Upper lobe of left lung (tissue), 6 donors: ENCODE measurements at places on chromosomes 2 and 18. TPM values are rescaled to one million over a fixed set of nuclear protein-coding genes. Genes with fewer than 3 reads are reported as not detected.

- H3K4me3 ChIP-seq: no peak overlapping the region
- peaks cover 38% of the 10 kb centered on the region for H3K4me1 ChIP-seq
- no peaks in the 10 kb centered on the region for H3K27me3 ChIP-seq
- peak overlapping the region; percentile 10 for H3K27ac ChIP-seq
Measured at GRCh38 chr2:46549166-46549844, 69.9 kb downstream of the TMEM247 start.

- no peak for DNase-seq
- no peak overlapping the region for H3K4me3 ChIP-seq
- no peak overlapping the region for H3K27ac ChIP-seq
- H3K27me3 ChIP-seq: no peaks in the 10 kb centered on the region
- no peaks in the 10 kb centered on the region for H3K4me1 ChIP-seq
Measured at GRCh38 chr18:28161608-28162599, 15.0 kb downstream of the CDH2 start.

The ANKRD62 gene
- 6.3 TPM for total RNA-seq

- H3K4me1 ChIP-seq: no peaks in the 10 kb centered on the region
- no peaks in the 10 kb centered on the region for H3K36me3 ChIP-seq
- no peak for DNase-seq
Measured at GRCh38 chr18:37403100-37403781, 162.4 kb downstream of the CELF4 start.

DNA sequence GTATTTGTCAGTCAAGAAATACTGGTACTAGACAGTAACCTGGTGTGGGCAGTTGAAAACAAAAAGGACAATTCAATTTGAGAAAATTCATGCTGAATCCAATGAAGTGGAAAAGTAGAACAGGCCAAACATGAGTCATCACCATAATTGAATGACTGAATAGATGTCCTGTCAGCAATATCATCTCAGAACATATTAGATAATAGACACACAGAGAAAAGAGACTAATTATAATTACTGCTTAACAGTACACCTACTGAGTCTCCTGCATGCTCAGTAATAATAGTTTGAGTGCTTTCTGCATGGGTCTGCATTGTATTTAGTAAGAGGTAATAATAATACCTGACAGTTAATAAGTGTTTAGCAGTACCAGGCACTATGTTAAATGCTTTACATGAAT, 138.6 kb upstream of the ZC3H15 start:
- no peak for DNase-seq
- H3K27ac ChIP-seq: no peak overlapping the region
- H3K4me1 ChIP-seq: peaks cover 6% of the 10 kb centered on the region
- H3K36me3 ChIP-seq: no peaks in the 10 kb centered on the region

GRCh38 chr2:128282246-128282975, 36.3 kb downstream of the HS6ST1 start:
- H3K27me3 ChIP-seq: no peaks in the 10 kb centered on the region
- no peak overlapping the region for H3K27ac ChIP-seq
- peaks cover 44% of the 10 kb centered on the region for H3K4me1 ChIP-seq

The NYAP2 gene
- total RNA-seq: 1.3 TPM

The DNAJC5G gene
- total RNA-seq: not detected

DNA sequence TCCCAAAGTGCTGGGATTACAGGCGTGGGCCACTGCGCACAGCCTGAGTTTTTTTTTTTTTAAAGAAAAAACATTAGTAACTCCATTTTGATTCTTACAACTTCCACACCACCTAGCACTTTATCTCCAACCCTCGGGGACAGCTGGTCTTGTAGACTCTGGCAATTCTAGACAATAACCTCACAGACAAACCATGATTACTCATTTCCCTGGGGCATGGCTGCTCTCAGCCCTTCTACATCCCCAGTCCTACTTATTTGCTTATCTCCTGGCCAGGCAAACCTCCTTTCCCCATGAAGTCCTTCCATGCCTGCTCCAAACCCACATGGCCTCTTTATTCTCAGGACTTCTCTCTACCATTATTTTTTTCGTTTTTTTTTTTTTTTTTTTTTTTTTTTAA, 91.1 kb downstream of the ACTR3 start:
- no peaks in the 10 kb centered on the region for H3K36me3 ChIP-seq
- H3K4me3 ChIP-seq: no peak overlapping the region
- no peak for DNase-seq

The DSG1 gene
- not detected for total RNA-seq

DNA sequence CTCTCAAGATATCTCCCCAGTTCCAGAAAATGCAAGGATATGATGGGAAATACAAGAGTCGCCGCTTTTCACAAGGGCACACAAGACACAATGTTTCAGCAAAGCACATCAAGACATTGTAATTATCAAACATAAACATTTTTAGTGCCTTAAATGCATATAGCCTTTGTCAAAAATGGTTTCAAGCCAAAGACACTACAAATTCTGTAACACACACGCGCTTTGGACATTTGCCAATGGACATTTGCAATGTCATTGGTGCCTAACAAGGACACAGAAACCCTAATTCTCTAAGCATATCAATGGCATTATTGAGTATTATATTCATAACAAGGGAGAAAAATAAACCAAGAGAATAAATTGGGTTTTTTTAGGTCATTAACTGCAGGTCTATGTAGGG, 16.1 kb downstream of the ADD2 start:
- DNase-seq: no peak
- H3K27ac ChIP-seq: no peak overlapping the region
- no peaks in the 10 kb centered on the region for H3K36me3 ChIP-seq
- H3K4me3 ChIP-seq: no peak overlapping the region

The HK2 gene
- total RNA-seq: 29.3 TPM

The TBC1D8 gene
- total RNA-seq: 26.0 TPM

- no peak overlapping the region for H3K4me3 ChIP-seq
- no peak for DNase-seq
- H3K36me3 ChIP-seq: no peaks in the 10 kb centered on the region
- peaks cover 12% of the 10 kb centered on the region for H3K4me1 ChIP-seq
Measured at GRCh38 chr18:23966909-23967308, 47.6 kb upstream of the TTC39C start.

GRCh38 chr2:55047677-55048299, 2.5 kb downstream of the RTN4 start:
- H3K4me1 ChIP-seq: peaks cover 39% of the 10 kb centered on the region
- H3K27me3 ChIP-seq: no peaks in the 10 kb centered on the region
- DNase-seq: peak; percentile 57
- H3K36me3 ChIP-seq: no peaks in the 10 kb centered on the region

- H3K27me3 ChIP-seq: no peaks in the 10 kb centered on the region
- DNase-seq: no peak
- H3K36me3 ChIP-seq: no peaks in the 10 kb centered on the region
Measured at GRCh38 chr2:7693246-7694075, 776.2 kb downstream of the RNF144A start.

GRCh38 chr2:190882856-190883582, 2.4 kb downstream of the GLS start:
- DNase-seq: no peak
- H3K27ac ChIP-seq: peak overlapping the region; percentile 98
- H3K36me3 ChIP-seq: no peaks in the 10 kb centered on the region
- H3K4me1 ChIP-seq: peaks cover 57% of the 10 kb centered on the region
- H3K4me3 ChIP-seq: peak overlapping the region; percentile 97

The FHL2 gene
- total RNA-seq: 4.9 TPM

The GRP gene
- total RNA-seq: 2.3 TPM

DNA sequence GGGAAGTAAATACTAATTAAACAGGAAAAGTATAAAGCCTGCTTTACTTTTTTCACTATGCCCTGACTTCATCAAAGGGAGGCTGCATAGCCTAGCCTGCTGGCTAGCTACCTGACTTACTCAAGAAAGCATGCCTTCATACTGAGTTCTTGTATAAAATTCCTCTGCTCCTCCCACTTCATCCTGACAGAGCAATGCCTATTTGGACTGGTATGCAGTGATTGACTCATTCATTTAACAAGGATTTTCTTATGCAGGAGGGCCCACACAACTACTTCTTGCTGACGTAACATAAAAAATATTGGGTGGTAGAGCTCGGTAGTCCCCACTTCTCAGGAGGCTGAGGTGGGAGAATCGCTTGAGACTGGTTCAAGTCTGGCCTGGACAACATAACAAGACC, 70.5 kb downstream of the PRPF40A start:
- H3K4me1 ChIP-seq: peaks cover 10% of the 10 kb centered on the region
- peaks cover 43% of the 10 kb centered on the region for H3K36me3 ChIP-seq
- no peak for DNase-seq

GRCh38 chr2:209534228-209534627, 110.4 kb downstream of the MAP2 start:
- H3K4me1 ChIP-seq: no peaks in the 10 kb centered on the region
- H3K4me3 ChIP-seq: no peak overlapping the region
- H3K27ac ChIP-seq: no peak overlapping the region
- H3K27me3 ChIP-seq: no peaks in the 10 kb centered on the region
- H3K36me3 ChIP-seq: no peaks in the 10 kb centered on the region

The DLGAP1 gene
- total RNA-seq: 4.6 TPM

The IL36G gene
- not detected for total RNA-seq

- H3K36me3 ChIP-seq: no peaks in the 10 kb centered on the region
- no peak for DNase-seq
- no peak overlapping the region for H3K4me3 ChIP-seq
- no peaks in the 10 kb centered on the region for H3K4me1 ChIP-seq
- no peak overlapping the region for H3K27ac ChIP-seq
Measured at GRCh38 chr2:170038734-170039133, 139.2 kb upstream of the MYO3B start.

- no peak overlapping the region for H3K4me3 ChIP-seq
- no peaks in the 10 kb centered on the region for H3K27me3 ChIP-seq
- no peaks in the 10 kb centered on the region for H3K4me1 ChIP-seq
- no peak for DNase-seq
Measured at GRCh38 chr2:240472078-240472790, 36.8 kb downstream of the GPC1 start.

DNA sequence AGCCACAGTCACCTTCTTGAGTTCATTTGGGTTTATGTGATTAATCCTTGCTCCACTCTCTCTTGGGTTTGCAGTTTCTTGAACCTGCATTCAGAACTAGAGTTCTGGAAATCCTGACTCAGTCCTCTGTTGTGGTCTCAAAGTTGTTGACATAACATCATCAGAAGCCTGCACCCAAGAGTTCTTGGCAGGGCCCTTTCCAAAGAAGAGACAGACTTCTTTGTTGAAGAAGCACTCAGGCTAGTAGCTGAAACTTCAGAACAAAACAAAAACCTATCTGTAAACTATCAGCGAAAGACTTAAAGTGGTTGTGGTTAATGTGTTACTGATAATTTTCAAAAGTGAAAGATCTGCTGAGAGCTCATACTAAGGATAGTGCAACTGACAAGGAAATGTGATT, 120.8 kb downstream of the FAM168B start:
- no peaks in the 10 kb centered on the region for H3K36me3 ChIP-seq
- no peaks in the 10 kb centered on the region for H3K27me3 ChIP-seq
- H3K27ac ChIP-seq: no peak overlapping the region
- no peaks in the 10 kb centered on the region for H3K4me1 ChIP-seq

DNA sequence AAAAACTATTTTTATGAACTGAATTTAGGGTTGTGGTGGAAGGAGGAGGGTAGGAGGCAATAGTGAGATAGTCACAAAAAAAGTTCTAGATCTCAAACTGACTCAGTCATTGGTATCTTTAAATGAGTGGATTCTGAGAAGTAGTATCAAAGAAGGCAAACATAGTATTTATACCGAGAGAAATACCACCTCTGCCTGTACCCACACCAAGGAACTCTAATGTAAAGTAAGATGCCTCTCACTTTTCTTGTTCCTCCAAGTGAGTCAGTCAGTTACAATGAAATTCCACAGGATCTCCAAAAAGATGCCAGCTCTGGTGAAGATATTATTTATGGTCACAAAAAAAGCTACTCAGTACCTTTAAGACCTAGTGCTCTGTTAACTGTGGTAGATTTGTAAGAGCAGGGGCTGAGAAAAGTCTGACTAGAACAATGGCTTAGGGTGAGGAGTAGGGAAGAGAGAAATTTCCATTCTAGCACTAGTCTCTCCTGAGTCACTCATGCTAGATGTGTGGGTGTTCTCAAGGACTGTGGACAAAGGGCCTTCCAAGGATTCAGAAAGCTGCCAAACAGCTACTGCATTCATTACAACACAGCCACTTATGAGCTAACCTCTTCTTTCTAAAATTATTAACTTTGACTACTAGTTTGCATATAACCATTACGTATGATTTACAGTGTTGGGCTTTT, 36.3 kb downstream of the YWHAQ start:
- H3K4me1 ChIP-seq: peaks cover 20% of the 10 kb centered on the region
- H3K27ac ChIP-seq: no peak overlapping the region
- no peak overlapping the region for H3K4me3 ChIP-seq

DNA sequence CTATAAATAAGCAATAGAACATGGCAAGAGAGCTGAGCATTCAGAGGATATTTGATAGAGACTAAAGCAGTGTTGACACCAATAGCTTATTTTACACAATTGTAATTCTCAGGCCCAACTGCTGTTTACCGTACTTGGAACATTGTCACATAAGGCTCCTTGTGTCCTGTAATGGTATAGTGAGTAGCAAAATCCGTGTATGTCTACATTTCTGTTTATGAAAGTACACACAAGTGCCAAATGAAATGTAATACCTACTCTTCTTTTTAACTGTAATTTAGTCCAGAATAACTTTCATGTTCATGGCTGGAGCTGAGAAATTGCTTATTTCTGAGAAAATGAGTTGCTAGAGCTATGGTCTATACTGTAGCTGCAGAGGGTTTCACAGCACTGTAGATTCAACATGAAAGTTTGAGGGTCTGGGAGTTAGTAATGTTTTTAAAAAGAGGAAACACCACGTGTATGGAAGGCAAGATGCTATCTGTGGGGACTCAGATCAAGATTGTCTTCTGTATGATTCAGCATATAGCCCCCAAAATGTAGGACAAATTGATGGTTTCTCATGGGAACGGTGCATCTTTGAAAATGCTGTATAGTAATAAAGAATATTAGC, 110.2 kb upstream of the NOSTRIN start:
- no peak for DNase-seq
- no peak overlapping the region for H3K27ac ChIP-seq
- no peak overlapping the region for H3K4me3 ChIP-seq
- no peaks in the 10 kb centered on the region for H3K4me1 ChIP-seq

DNA sequence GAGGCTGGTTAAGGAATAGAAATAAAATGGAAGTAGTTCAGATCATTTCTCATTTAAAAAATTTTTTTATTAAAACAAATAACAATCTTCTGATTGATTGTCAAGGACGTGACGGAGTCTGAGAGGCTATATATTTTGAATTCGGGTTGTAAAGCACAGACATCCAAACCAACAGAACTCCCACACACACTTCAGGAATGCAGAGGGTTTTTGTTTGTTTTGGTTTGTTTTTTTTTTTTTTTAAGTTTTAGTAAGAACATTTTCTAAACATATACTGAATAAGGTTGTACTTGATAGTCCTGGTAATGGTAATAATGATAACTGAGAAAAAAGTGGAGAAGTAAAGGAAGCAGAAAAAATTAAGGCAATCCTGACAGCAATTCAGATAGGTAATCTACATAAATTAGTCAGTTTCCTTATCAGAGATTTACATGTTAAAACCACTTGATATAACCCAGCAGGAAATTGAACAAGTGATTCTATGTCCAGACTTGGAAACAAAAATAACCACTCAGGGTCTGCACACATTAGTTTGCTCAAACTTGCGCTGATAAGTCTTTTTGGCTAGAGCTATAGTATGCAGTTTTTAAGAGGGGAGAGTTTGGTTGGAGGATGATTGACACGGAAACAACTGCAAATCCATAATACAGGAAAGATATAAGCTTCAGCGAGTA, 51.5 kb upstream of the CTAGE1 start:
- no peak overlapping the region for H3K4me3 ChIP-seq
- no peaks in the 10 kb centered on the region for H3K36me3 ChIP-seq
- H3K27ac ChIP-seq: peak overlapping the region; percentile 70
- H3K27me3 ChIP-seq: no peaks in the 10 kb centered on the region
- DNase-seq: no peak
